Posterior vena cava (tissue), 2 donors: ENCODE measurements at places on chromosomes 2 and 18.

- no peak for DNase-seq
Measured at GRCh38 chr2:236317938-236318396, 53.8 kb upstream of the ASB18 start.

GRCh38 chr2:27591745-27592144, 8.9 kb downstream of the ZNF512 start:
- DNase-seq, result no peak

DNA sequence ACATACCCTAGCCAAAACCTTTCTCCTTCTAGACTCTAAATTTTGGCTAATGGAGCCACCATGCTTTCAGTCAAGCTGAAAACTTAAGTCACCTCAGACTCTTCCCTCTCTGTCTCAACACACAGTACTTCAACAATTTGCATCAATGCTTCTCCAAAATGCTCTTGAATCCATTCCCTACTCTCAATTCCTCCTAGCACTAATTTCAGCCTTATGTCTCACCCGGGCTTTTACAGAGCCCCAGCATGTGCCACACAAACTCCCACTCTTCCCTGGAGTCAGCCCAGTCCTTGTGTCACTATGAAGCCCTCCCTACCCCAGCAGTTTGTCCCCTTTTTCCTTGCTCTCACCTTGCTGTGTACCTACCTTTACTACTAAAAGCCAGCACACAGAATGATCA, 38.7 kb downstream of the AAK1 start:
- no peak for DNase-seq

GRCh38 chr2:36516136-36516870, 81.7 kb downstream of the FEZ2 start:
- no peak for DNase-seq

DNA sequence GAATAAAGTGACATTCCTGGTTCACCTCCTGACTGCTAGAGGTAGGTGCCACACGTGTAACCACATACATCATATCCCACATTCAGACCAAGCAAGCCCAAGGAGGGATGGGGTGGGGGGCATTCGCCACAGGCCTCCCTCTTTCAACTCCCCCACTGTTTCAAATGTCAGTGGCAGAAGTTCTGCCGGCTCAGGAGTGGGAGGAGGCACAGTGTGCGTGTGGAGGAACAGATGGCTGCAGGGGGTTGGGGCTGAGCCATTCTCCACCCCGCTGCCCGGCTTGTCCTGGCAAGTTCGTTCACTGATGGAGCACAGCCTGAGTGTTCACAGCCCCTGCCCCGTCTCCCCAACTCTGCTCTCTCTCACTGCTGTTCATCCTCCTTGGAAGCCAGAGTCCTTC, 75.4 kb upstream of the TANC1 start:
- DNase-seq, result no peak

DNA sequence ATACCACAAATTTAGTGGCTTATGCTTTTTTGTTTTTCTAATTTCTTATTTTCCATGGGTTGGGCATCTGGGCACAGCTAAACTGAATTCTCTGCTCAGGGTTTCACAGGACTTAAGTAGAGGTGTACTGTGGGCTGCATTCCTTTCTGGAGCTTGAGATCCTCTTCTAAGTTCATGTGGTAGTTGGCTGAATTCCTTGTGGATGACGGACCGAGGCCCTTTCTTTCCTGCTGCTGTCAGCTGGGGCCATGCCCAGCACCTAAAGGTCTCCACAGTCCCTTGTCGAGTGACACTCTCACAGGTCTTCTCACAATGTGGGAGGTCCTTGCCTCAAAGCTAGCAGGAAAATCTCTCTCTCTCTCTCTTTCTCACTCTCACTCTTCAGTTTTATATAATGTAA, 433.5 kb upstream of the LRATD1 start:
- DNase-seq, result no peak

GRCh38 chr2:209547726-209548125, 123.9 kb downstream of the MAP2 start:
- no peak for DNase-seq

GRCh38 chr18:63105636-63106316, 213.8 kb downstream of the BCL2 start:
- no peak for DNase-seq

- DNase-seq, result no peak
Measured at GRCh38 chr2:5472673-5473072, 219.5 kb upstream of the SOX11 start.

- DNase-seq, result no peak
Measured at GRCh38 chr2:102261467-102262135, 49.8 kb upstream of the IL1RL1 start.

DNA sequence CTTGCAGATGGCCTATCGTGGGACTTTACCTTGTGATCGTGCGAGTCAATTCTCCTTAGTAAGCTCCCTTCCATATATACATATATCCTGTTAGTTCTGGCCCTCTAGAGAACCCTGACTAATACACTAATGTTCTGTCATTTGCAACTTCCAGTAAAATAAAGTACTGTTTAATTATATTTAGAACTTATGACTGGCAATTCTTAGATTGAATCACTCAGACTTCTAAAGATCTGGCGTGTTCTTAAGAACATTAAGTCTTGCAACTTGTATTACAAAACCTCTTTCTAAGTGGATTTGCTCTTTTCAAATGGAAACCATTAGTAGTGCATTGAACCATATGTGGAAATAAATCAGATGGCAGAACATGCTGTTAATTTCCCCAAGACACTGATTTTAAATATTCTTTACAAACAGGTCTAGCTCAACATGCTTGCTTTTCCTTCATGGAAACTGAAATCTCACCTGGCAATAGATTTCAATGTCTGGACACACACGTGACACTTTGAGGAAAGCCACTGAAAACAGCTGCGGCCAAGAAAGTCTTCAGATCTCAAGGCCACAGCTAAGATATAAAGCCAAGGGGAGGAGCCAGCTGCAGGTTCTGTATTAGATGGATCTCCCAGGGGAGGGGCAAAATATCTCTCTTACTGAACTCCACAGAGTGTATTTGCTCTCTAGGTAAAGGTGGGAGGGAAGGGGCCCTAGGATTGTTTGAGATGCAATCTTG, 50.6 kb downstream of the PMAIP1 start:
- DNase-seq, result no peak
